ENCODE measurements at places on chromosomes 5 and 9.
A peak's percentile ranks its signal among the peaks of the same experiment; 100 is the strongest.

GRCh38 chr9:131517761-131518190, 13.3 kb downstream of the UCK1 start:
- DNase-seq, result no peak

- no peak for DNase-seq
These were observed 225.0 kb downstream of the PBX3 start for GRCh38 chr9:125972012-125972729.

DNA sequence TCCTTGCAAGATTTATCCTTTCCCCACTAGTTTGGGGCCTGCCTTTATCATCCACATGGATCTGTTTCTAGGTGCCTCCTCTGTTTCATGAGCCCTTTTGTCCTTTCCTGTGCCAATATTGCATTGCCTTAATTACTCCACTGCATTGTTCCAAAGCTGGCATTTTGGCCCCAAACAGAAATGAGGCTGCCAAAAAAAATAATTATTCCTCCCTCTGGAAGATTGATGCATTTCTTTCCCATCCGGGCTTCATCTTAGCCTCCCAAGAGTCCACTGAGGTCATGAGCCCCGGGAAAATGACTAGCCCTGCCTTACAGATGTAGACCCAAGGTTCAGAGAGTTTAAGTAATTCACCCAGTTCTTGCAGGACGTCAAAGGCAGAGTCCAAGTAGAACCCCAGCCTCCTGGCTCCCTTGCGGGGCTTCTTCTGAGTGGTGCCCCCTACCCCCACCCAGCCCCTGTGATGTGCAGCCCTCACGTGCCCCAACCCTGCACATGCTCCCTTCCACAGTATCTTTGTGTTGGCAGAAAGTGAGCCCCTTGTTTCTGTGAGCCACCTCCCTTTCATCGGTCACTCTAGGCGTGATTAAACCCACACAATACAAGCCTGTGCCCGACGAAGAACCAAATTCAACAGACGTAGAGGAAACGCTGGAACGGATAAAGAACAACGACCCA, 62.1 kb downstream of the TMOD1 start:
- no peak for DNase-seq

DNA sequence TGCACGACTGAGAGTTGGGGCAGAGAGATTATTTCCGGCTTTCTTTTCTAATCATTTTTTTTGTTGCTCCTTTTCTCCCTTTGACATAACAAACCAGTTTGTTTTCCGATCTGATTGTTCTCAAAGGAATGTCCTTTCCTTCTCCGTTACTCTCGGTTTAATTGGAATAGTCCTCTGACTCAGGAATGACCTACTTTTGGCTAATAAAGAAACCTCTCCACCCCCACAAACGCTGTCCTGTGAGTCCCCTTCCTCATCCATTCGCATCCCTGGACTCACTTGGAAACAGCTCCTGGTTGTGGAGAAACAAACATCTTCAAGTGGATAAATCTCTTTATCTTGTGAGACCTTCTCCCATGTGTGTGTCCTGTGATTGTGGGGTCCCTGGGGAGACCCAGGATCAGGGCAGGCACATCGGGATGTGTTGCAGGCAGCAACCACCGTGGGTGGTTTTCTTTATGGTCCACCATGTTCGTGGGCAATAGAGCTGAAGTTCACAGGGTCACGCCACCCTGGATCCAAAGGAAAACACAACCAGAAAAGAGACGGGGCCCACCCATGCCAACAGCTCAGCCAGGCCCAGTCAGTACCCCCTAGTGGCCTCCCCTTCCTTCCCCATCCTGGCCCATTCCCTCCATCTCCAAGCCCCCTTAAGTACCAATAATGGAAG, 45.2 kb upstream of the NEK6 start:
- no peak for DNase-seq

DNA sequence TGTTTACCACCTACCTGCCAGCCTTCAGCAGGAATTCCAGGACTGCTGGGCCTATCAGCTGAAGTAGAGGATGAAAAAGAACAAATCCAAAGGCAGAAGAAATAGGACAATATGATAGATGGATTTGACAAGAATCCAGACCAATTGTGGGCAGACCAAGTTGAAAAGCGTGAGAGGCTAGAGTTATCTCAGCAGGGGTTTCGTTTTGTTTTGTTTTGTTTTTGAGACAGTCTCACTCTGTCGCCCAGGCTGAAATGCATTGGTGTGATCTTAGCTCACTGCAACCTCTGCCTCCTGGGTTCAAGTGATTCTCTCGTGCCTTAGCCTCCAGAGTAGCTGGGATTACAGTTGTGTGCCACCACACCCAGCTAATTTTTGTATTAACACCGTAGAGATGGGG, 113.2 kb downstream of the PALM2AKAP2 start:
- DNase-seq, result no peak

GRCh38 chr9:133991214-133991921, 756 bp downstream of the VAV2 start:
- DNase-seq, result no peak

DNA sequence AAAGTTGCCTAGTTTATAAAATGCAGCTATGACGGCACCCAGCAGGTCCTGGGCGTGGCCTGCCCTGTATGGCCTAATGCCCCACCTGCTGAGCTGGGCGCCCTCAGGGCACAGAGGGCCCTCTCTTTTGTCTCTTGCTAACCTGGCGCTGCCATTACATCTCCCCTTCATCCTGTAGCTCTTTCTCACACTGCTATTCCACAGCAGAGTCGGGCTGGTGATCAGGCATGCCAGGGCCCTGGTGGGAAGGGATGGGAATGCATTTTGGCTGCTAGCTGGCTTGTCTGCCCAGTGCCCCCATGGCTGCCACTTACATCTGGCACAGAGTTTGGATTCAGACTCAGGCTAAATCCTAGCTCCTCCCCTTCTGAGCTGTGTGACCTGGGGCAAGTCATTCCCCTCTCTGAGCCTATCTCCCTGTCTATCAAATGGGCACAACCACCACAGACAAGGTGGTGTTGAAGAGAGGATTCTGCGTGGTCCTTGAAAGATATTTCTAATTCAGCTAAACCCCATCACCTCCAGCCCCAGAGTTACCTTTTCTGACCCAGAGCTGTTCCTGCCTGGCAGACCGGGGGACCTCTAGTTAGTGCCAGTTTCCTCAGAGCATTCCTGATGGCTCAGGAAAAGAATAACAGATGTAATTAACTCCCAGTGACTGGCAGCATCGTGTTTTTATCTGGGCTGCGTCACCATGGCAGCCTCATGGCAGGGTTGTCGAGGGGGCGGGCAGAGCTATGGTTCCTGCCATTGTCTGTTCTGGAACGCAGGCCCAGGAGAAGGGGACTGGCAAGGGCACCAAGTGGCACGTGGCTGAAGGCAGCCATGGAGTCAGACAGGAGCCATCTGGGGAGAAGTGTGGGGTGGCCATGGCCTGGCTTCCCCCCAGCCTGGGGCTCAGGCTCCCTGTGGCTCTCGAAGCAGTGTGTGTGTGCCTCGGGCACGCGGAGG, 6.3 kb downstream of the PRR7 start:
- no peak for DNase-seq

GRCh38 chr5:76402251-76402885, 717 bp upstream of the IQGAP2 start:
- DNase-seq, result peak; percentile 67

- no peak for DNase-seq
These were observed 87.7 kb downstream of the MACIR start for GRCh38 chr5:103346162-103346748.

DNA sequence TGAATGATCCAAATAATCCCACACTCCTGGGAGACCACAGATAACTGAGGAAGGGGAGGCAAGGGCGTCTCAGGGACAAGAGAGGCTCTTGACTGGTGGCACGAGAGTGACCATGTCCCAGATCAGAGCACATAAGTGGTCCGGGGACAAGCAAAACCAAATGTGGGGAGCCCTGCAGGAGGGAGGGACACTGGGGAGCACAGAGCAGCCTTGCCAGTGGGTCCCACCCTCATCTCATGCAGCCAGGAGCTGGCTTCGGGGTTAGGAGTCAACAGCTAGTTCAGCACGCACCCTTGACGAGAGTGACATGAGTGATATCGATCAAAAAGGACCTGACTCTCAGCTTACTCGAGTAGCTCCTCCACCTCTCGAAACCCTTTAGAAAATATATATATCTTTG, 16.5 kb upstream of the UBE2QL1 start:
- no peak for DNase-seq

- DNase-seq, result no peak
These were observed 30.8 kb downstream of the LCP2 start for GRCh38 chr5:170266570-170267381.

DNA sequence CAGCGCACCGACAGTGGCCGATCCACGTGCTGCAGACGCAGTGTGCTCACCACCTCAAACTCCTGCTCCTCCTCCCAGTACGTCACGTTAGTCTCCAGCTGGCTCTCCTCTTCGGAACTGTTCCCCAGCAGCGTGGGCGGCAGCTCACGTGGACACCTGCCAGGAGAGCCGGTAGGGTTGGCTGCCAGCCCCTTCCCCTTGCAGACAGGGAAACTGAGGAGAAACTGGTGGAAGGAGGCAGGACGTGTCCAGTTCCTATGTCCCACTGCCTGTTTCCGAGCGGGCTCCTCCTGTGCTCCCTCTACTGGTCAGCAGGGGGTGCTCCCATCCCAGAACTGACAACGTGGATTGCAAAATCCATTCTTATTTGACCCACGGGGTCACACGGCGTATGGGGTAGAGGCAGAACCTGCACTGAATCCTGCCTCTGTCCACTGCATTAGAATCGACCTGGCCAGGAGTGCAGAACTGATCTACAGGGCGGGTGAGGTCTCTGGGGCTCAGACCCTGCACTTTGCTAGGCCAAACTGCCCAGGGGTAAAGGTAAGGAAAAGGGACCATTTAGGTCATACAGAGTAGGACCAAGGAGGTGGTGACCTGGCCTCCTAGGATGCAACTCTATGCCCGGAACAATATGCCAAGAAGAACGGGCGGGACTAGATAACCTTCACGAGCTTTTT, 25.7 kb downstream of the PDGFRB start:
- peak; percentile 3 for DNase-seq

DNA sequence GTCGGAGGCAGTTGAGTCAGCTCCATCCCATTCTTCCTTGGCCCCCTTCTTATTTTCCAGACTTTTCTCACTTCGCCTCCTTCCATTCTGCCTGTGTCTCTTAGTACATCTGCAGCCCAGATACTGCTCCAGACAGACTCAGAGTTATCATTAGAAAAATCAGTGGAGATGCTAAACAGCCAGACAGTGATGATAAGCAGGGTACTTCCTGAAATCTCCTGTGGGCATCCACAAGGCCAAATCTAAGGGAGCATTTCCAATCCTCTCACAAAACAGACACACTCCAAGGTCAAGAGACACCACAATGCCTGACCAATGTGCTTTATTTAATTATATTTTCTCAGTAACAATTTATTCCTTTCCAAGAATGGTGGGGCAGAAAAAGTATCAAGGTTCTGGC, 14.5 kb upstream of the RLN1 start:
- no peak for DNase-seq

DNA sequence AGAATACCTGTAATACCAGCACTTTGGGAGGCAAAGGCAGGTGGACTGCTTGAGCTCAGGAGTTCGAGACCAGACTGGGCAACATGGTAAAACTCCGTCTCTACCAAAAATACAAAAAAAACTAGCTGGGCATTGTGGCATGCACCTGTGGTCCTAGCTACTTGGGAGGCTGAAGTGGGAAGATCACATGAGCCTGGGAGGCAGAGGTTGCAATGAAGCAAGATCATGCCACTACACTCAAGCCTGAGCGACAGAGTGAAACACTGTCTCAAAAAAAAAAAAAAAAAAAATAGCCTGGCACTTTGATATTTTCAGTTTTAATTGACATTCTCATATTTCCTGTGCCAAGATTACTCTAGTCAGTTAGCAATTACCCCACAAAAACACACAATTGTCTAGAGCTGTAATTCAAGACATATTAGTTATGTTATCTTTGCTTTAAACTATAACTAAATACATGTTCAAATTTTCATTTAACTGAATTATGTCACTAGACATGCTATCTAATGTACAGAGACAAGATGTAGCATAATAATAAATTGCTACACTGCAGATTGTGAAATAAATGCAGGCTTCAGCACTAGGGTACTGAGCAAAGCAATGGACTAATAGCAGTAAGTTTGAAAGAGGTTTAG, 378.2 kb upstream of the GRAMD2B start:
- no peak for DNase-seq

DNA sequence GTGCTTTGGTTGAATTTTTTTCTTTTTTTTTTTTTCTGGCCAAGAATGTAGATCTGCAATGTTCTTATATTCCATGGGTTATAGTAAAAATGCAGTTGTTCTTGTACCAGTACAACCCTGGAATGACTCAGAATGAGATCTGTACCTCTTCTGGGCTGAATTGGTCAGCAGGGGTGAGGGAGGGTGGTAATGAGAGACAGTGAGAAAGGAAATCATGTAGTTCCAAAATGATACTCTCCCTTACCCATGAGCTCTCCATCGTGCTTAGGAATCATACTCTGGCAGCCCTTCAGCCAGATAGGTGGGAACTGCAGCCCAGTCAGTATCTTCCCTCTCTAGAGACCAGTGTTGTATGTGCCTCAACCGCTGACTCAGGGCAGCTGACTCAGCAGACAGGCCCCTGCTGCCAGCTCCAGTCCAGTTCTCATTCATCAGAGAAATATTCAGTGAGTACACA, 2.1 kb upstream of the GLIS3 start:
- DNase-seq, result no peak

GRCh38 chr5:72138943-72139521, 31.8 kb downstream of the MAP1B start:
- DNase-seq, result no peak

DNA sequence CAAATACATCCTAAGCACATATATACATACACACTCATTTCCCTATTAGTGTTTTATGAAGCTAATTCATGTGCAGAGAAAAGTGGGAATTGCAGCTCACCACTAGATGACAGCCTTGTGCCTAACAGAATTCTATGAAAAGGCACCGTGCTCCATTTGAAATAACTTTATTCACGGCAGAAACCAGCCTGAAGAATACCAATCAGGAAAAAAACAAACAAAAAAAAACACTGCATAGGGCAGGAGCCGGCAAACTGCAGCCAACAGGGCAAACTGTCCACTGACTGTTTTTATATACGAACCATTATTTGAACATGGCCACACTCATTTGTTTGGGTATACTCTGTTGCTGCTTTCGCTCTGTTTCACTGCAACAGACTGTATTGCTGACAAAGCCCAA, 33.6 kb downstream of the ERMP1 start:
- no peak for DNase-seq

DNA sequence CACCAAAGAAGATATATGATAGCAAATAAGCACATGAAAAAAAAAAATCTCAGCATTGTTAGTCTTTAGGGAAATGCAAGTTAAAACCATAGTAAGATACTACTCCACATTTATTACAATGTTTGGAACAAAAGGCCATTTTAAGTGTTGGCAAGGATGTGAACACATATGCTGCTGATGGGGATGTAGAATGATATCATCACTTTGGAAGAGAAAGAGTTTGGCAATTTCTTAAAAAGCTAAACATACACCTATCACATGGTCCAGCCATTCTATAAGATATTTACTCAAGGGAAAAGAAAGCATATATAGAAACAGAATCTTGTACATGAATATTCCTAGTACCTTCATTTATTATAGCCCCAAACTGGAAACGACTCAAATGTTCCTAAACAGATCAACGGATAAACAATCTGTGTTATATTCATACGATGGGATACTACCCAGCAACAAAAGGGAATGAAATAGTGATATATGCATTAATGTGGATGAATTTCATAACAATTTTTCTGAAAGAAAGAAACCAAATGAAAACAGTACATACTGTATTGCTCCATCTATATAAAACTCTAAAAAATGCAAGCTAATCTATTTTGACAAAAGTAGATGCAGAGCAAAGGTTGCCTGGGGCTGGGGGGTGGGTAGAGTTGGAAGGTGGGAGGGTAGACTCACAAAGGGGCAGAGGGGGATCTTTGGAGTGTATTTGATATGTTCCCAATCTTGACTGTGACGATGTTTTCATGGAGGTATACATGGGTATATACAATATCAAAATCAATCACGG, 45.7 kb upstream of the SMAD5 start:
- DNase-seq, result no peak
